Spinal cord (tissue), 10 donors: ENCODE measurements at places on chromosomes 1 and 21.

- DNase-seq = no peak
Observed at GRCh38 chr1:233289676-233290075, 5.8 kb downstream of the PCNX2 start.

- DNase-seq = no peak
Observed at GRCh38 chr1:30847358-30847972, 61.1 kb downstream of the SDC3 start.

- no peak for DNase-seq
Observed at GRCh38 chr1:216881695-216882094, 158.5 kb upstream of the ESRRG start.

DNA sequence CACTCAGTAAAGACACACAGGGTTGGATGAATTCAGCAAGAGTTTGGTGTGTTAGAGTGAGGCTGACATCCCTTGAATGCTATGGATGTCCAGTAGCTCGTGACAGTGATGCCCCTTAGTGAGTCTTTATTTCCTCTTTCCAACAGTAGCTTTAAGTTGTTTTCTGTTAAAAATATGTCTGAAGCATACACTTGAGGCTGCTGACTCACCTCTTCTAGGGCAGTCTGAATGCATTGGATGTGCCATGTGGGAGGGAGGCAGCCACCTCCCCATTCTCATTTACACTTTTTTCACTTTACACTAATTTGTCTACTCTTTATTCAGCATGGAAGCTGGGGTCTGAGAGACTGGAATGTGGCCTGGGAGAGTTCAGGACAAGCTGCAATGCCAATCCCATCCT, 17.6 kb downstream of the NOS1AP start:
- no peak for DNase-seq

DNA sequence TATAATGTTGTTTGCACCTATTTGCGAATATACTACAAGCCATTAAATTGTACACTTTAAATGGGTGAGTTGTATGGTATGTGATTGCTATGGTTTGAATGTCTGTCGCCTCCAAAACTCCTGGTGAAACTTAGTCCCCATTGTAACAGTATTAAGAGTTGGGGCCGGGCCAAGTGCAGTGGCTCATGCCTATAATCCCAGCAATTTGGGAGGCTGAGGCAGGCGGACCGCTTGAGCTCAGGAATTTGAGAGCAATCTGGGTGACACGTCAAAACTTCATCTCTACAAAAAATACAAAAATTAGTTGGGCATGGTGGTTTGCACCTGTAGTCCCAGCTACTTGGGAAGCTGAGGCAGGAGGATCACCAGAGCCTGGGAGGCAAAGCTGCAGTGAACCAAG, 12.0 kb upstream of the SIM2 start:
- no peak for DNase-seq

- no peak for DNase-seq
Observed at GRCh38 chr1:32255072-32256071, 4.3 kb downstream of the LCK start.

GRCh38 chr1:28783363-28783762, 28.6 kb upstream of the OPRD1 start:
- no peak for DNase-seq

GRCh38 chr1:177341773-177342172, 171.0 kb downstream of the BRINP2 start:
- DNase-seq = no peak

DNA sequence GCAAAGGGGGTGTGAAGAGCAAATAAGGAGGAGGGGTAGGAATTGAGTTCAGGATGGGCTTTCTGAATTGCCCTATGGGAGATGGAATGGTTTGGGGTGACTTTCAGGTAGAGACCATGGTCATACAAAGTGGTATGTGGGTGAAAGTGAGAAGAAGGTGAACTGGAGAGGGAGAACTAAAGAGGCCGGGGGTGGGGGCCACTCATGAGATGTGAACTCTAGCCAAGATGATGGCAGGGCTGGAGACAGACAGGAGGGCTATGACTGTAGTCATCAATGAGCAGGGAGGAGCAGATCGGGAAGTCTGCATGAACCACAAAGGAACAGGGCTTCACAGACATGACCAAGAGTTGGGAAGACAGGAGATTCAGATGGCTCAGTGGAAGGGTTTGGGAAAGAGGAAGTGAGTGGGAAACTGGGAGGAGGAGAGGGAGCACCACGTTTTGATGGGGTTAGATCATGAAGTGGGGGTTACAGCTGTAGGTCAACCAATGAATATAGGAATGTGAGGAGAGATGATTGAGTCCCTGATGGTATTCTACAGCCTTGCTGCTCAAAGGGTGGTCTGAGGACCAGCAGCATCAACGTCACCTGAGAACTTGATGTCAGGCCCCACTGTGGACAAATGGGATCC, 20.7 kb upstream of the LRRC8D start:
- DNase-seq = no peak

DNA sequence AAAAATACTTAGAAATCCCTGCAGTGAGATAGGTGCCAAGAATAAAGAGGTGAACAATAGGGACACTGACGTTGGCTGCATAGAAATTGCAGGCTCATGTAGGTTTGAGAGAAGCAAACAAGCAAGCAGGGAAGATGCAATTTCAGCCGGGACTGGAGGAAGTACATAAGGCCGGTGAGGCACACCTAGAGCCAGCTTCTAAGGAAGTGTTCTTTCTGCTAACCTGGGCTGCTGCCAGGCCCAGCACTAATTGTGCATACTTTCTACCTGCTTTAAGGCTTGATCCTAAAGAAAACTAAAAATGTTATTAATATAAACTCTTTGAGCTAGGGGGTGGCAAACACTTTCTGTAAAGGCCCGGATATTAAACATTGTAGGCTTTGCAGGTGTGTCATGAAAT, 71.0 kb downstream of the LMO4 start:
- DNase-seq = no peak

- DNase-seq = peak; percentile 36
Observed at GRCh38 chr21:18986197-18986596, 582.6 kb upstream of the TMPRSS15 start.

GRCh38 chr1:96329121-96329520, 392.5 kb upstream of the PTBP2 start:
- DNase-seq = no peak

DNA sequence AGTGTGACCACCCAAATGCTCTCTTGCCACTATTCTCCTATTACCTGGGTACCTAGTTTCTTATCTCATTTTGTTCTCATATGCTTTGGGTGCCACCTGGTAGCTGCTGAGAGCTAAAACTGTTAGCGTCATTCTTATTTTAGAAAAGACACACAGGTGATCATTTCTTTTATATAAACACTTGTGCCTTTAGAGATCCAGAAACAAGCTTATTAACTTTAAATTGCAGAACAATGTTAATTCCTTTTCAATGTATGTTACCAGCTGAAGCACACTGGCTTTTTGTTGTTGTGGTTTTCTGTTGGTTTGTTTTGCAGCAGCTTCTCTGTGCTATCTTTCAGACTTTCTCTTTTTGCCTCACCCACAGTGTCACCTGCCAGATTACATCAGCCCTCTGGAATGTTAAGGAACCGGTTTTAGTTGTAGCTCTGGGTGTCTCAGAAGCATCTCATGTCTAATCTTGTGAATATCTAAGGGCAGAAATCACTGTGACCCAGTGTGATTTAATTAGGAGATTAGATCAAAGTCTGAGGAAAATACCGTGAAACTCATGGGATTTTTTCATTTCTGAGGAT, 43.4 kb upstream of the SLC19A2 start:
- DNase-seq = no peak

- DNase-seq = no peak
Observed at GRCh38 chr21:38089763-38090046, 167.1 kb upstream of the KCNJ15 start.
